Aorta (tissue), 5 donors: ENCODE measurements at places on chromosomes 5 and 9. TPM values are rescaled to one million over a fixed set of nuclear protein-coding genes. Genes with fewer than 3 reads are reported as not detected.
A peak's percentile ranks its signal among the peaks of the same experiment; 100 is the strongest.

GRCh38 chr5:125050926-125051325 is 304.5 kb upstream of the ZNF608 start:
- H3K4me1 ChIP-seq, result no peaks in the 10 kb centered on the region
- H3K4me3 ChIP-seq, result no peak overlapping the region
- DNase-seq, result no peak
- H3K36me3 ChIP-seq, result no peaks in the 10 kb centered on the region
- H3K27ac ChIP-seq, result no peak overlapping the region
- no peaks in the 10 kb centered on the region for H3K27me3 ChIP-seq

DNA sequence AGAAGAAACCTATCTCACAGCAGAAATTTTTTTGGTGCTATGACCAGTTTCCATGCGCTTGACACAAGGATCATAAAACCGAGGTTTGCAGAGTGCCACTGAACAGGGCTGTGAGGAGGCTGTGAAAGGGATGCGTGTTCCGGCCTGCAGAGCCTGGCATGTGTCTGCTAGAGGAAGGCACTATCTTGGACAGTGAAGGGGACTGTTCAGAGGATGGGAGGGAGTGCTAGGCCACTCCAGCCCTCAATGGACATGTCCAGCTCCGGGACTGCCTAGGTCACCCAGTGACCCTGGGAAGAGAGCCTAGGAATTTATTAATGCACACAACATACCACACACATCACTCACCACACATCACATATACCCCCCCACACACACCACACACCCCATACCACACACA is 275.9 kb downstream of the GADD45G start:
- H3K27me3 ChIP-seq, result no peaks in the 10 kb centered on the region
- H3K36me3 ChIP-seq, result no peaks in the 10 kb centered on the region
- no peaks in the 10 kb centered on the region for H3K4me1 ChIP-seq
- no peak overlapping the region for H3K27ac ChIP-seq
- no peak for DNase-seq
- no peak overlapping the region for H3K4me3 ChIP-seq

DNA sequence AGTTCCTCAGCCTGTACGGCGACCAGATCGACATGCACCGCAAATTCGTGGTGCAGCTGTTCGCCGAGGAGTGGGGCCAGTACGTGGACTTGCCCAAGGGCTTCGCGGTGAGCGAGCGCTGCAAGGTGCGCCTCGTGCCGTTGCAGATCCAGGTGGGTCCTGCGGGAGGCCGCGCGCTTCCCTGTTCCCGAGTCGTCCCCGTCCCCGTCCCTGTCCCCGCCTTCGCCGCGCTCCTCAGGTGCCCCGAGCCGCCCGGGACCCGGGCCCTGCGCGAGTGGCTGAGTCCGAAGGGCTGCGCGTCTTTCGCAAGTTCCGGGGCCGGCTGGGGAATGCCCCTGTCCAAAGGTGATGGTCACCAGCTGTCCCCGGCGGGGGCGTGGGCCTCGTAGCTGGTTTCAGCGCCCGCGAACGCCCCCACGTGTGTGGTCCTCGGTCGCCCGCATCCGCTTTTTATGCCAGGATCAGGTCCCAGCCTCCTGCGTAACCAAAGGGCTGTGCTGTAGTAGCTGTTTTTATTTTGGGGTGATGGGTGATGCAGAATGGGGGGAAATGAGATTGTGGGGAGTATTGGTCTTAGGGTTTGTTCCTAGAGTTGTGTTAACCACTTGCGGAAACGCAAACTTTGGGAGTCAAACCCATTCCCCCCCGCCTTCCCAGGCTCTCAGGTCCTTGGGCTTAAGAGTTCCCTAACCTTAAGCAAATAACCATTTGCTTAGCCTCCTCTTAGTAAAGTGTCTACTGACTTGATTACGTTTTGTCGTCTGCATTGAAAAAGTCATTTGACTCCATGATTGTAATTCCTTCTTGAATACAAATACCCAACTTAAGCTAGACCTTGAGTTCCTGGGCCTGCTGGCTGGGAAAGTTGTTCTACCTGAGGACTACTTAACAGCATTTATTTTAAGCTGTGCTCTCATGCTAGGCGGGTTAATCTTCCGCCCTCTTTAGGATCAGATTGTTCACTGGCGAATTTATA is 663 bp downstream of the ISOC1 start:
- H3K4me3 ChIP-seq, result peak overlapping the region; percentile 43
- peak overlapping the region; percentile 9 for H3K27ac ChIP-seq
- peak; percentile 89 for DNase-seq
- H3K27me3 ChIP-seq, result no peaks in the 10 kb centered on the region
- no peaks in the 10 kb centered on the region for H3K4me1 ChIP-seq

KCNMB1 gene
- 63.3 TPM for total RNA-seq

- no peak overlapping the region for H3K27ac ChIP-seq
- H3K27me3 ChIP-seq, result no peaks in the 10 kb centered on the region
- no peak overlapping the region for H3K4me3 ChIP-seq
Measured at GRCh38 chr5:154211641-154212390, 21.3 kb downstream of the GALNT10 start.

SPINK6 gene
- not detected for total RNA-seq

- H3K27me3 ChIP-seq, result no peaks in the 10 kb centered on the region
- no peaks in the 10 kb centered on the region for H3K4me1 ChIP-seq
- no peaks in the 10 kb centered on the region for H3K36me3 ChIP-seq
Measured at GRCh38 chr9:81211741-81212140, 477.6 kb downstream of the TLE1 start.

- peak overlapping the region; percentile 16 for H3K27ac ChIP-seq
- peaks cover 5% of the 10 kb centered on the region for H3K4me1 ChIP-seq
- peak overlapping the region; percentile 76 for H3K4me3 ChIP-seq
- H3K36me3 ChIP-seq, result no peaks in the 10 kb centered on the region
- H3K27me3 ChIP-seq, result no peaks in the 10 kb centered on the region
Measured at GRCh38 chr9:120713257-120714087, 798 bp downstream of the MEGF9 start.

DNA sequence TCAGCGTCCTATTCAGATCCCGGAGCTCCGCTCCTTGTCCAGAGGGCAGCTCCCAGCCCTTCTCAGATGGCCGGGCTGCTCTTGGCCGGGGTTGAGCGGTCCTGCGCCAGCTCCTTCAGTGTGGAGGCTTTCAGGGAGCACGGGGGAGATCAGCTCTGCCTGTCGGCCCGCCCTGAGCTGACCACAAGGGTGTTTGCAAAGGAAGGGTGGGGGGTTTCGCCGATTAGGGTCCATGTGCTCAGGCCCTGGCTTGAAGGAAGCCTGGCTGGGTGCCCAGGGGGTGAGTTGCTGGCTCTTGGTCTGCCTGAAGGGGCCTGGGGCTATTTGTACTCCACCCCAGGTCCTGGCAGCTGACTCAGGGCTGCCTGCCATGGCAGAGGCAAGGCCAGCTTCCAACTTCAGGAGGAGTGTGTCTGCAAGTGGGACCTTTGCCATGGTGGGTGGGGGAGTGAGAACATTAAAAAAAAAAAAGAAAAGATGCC is 250.1 kb upstream of the KLF4 start:
- no peaks in the 10 kb centered on the region for H3K27me3 ChIP-seq
- no peak overlapping the region for H3K27ac ChIP-seq
- DNase-seq, result peak; percentile 89
- H3K4me1 ChIP-seq, result no peaks in the 10 kb centered on the region
- H3K4me3 ChIP-seq, result no peak overlapping the region

DNA sequence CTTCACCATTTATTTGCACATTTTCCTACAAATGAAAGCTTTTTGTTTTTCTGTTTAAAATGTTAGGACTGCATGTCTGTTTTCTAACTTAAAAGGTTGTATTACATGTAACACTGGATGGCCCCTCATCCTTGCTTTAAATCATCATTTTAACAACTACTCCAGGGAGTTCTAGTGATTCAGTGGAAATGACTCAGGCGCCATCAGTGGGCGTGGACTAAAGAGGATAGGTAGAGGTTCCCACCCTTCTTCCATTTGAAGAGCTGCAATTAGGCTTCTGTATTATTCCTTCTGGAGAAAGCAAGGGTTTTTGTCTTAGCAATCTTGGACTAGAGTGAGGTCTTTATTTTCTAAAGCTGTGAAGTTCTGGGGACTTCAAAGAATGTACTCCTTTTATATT is 213.7 kb downstream of the TMEM38B start:
- no peak for DNase-seq
- no peaks in the 10 kb centered on the region for H3K27me3 ChIP-seq
- H3K27ac ChIP-seq, result no peak overlapping the region
- H3K4me1 ChIP-seq, result peaks cover 6% of the 10 kb centered on the region

CYLC2 gene
- not detected for total RNA-seq

DROSHA gene
- 68.2 TPM for total RNA-seq

ARL14EPL gene
- total RNA-seq, result not detected

HAVCR1 gene
- 1.0 TPM for total RNA-seq

SLC45A2 gene
- 0.36 TPM for total RNA-seq

RFX3 gene
- 10.5 TPM for total RNA-seq

DNA sequence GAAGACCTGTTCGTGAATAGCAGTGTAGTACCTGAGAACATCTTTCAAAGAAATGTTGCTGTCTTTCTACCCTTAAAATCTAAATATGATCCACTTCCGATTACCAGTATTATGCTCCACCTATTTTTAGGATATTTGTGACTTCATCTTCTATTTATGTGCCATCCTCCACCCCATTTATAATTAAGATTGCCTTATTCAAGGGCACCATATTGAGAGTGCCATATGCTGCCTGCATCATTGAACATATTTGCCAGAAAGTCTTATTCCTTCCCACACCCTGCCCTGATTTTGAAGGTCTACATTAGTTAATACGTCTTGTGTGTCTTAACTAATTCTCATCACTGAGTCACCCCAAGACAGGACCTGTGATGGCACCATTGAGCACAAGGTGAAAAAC is 1076.7 kb downstream of the CDH12 start:
- no peak for DNase-seq
- no peaks in the 10 kb centered on the region for H3K27me3 ChIP-seq
- H3K4me1 ChIP-seq, result no peaks in the 10 kb centered on the region
- no peaks in the 10 kb centered on the region for H3K36me3 ChIP-seq

BSPRY gene
- total RNA-seq, result 0.19 TPM

OR1Q1 gene
- total RNA-seq, result not detected

GRCh38 chr5:34881246-34881645 is 34.1 kb downstream of the RAD1 start:
- H3K4me1 ChIP-seq, result no peaks in the 10 kb centered on the region
- H3K27ac ChIP-seq, result no peak overlapping the region
- no peaks in the 10 kb centered on the region for H3K27me3 ChIP-seq

SOWAHA gene
- total RNA-seq, result 0.18 TPM
